ENCODE measurements at places on chromosomes 7 and 10.

- no peak for DNase-seq
Measured at GRCh38 chr7:47192978-47193377, 388.9 kb downstream of the TNS3 start.

GRCh38 chr10:84583501-84583900 lies 255.1 kb downstream of the CCSER2 start:
- DNase-seq = no peak

DNA sequence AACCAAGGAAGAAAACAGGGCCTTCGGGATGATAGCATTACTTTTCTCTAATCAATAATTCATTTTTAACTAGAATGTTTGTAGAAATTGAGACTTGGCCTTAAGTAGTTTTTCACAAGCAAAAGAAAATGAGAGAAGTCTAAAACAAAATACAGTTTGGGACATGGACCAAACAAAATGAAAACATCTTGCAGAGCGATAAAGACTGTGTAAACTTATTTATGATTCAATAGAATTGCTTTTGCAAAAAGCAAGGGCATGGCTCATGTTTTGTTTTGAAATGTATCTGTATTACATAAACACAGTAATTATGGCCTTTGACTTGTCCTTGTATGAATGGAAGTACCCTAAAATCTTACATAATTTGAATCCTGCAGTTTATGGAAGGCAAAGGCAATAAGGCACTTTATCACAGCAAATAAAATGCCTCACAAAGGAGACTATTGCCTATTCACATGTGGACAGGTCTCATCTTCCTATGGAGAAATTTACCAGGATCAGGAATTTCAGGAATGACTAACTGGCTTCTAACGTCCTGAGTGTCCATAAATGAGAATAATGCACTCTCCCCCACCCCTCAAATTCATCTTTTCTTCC lies 295.2 kb downstream of the PTEN start:
- no peak for DNase-seq

DNA sequence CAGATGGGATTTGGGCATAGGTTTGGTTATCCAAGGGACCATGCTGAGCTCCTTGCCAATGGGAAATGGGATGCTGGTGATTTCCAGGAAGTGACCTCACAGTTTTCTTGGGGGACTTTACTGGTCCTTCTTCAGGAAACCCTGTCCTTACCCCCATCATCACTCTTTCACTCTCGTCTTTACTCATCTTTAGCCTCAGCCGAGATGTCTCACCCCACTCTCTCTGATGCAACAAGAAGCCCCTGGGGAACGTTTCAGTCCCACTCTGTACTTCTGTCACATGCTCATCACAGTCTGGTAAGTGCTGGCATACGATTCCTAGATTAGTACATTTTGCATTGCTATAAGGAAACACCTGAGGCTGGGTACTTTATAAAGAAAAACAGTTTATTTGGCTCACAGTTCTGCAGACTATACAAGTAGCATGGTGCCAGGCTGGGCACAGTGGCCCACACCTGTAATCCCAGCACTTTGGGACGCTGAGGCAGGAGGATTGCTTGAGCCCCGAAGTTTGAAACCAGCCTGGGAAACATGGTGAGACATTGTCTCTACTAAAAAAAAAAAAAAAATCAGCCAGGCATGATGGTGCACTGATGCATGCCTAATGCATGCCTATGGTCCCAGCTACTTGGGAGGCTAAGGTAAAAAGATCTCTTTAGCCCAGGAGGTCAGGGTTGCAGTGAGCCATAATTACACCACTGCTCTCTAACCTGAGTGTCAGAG lies 63.5 kb upstream of the VKORC1L1 start:
- no peak for DNase-seq

GRCh38 chr7:94642838-94643653 lies 12.9 kb downstream of the SGCE start:
- no peak for DNase-seq

- DNase-seq = no peak
Measured at GRCh38 chr7:111132833-111133232, 41.9 kb downstream of the LRRN3 start.

DNA sequence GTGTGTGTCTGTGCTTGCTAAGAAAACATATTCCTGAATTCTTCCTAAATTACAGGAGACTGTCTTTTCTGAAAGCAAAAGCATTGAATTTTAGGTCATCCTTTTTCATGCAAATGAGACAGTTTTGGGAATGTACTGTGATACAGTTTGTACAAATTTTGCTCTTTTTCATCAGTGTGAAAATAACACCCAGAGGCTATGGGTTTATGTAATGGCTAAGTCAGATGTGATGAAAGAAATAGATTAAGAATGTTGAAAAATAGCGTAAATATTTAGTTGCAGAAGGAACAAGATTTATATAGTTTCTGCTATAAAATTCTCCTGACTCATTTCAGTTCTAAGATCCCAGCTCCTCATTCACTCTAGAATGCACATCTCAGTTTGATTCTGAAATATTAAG lies 24.6 kb downstream of the POM121L12 start:
- no peak for DNase-seq

DNA sequence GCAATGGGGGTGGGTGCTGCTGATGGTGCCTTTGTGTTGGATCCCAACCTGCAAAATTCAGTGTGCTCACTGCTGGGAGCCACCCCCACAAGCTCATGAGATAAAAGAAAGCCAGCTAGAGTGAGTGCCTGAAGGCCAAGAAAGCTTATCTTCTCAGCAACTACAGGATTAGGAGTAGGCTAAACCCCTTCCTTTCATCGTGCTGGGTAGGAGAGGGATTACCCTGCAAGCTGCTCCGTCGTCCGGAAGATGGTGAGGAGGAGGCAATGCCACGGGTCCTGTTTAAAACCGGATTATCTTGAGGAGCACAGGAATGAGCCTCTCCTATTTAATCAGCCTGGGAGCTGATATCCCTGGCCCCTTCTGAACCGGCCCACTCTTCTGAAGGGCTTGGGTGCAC lies 258.0 kb downstream of the GALNT17 start:
- DNase-seq = no peak

Measured in stimulated activated CD8-positive, alpha-beta memory T cell treated with anti-CD3 and anti-CD28 coated beads, Interleukin-15, amount 100 ng/mL, for 1 hour (primary cell).